ENCODE measurements at places on chromosomes 4 and X.

GRCh38 chr4:103422467-103423219, 224.5 kb upstream of the CENPE start:
- DNase-seq, result no peak

DNA sequence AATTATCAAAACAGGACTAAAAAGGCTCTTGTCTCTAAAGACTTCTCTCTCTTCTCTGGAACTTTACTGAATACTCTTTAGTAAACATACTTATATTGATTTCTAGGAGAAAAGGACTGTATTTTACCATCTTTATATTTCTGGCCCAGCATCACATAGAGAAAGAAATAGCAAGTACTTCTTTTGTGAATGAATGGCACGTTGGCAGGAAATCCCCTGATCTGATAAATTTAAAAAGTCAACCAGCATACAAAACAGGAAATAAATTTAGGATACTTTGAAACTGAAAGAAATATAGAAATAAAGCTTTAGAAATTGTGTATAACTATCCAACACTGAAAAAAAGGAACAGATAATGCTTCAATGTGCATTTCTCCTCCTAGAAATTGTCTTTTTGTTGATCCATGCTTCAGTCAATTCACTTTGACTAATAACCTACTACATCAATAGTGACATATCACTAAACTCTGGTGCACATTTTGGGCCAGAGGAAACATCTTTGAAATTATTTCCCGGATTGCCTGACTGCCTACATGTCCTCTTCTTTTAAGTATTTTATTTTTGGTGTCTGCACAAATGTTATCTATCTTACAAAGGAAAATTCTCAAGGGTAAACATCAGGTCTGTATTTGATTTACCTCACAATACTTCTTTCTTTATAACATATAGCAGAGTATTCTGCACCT, 183.5 kb upstream of the FSTL5 start:
- DNase-seq, result no peak

- DNase-seq, result no peak
Observed at GRCh38 chrX:18964026-18964425, 19.9 kb downstream of the PHKA2 start.

DNA sequence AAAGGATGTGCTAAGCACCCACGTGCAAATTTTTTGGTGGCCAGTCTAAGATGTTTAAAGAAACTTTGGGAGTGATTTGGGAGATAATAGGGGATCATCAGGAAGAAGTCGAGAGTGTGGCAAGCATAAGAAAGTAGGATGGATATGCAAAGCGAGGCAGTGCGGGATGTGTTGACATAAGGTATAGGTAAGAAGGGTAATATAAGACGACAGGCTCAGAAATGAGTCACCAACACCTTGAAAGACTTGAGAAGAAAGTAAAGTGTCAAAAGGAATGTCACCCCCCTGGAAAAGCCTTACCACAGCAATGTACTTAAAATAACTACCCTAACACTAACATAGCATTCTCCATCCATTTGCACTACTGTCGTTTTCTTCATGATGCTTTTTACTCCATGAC, 69.8 kb upstream of the BMP2K start:
- no peak for DNase-seq

DNA sequence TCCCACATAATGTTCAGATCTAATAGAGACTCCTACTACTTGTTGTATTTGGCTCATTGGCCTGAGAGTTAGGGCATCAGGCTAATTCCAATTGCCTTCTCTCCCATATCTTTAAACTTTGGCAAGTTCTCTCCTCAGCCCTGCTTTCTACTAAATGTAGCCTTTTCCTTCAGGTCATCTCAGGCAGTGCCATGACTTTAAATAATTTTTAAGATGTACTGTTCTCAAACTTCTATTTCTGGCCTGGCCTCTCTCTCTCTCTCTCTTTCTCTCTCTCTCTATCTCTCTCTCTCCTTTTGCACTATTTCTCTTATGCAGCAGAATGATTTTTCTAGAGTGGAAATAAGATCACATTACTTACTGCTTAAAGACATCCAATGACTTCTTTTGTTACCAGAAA, 114.5 kb upstream of the PAQR3 start:
- DNase-seq, result no peak
